M059J (cell line): ENCODE measurements at places on chromosomes 1 and 21. TPM values are rescaled to one million over a fixed set of nuclear protein-coding genes. Genes with fewer than 3 reads are reported as not detected.

DNA sequence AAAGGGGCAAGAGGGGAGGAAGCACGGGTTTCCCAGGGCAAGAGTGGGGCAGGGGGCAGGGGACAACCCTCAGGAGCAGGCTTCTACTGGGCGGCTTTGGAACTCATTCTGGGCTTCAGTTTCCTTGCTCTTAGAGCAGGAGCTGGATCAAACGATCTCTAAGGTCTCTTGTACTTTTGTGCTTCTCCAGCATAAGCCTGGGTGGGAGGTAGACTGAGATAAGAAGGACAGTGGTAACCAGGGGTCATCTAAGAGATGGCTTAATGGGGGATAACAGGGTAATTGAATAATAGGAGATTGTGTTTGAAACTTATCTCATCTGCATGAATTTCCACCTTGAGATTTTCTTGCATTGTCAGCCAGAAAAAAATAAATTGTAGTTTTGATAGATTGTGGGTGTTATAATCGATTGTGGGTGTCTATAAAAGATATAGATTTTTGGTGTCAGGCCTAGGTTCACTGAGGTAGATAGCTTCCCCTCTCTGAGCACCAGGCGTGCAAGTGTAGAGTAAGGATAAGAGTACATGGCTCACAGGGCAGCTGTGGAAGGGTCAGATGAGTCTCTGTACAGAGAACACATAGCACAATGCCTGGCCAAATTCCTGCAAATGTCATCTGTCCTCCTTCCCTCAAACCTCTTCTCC, 68.0 kb downstream of the CD58 start:
- DNase-seq, result no peak

GRCh38 chr1:149962039-149962647, 25.5 kb upstream of the MTMR11 start:
- peak; percentile 82 for DNase-seq

- DNase-seq, result peak; percentile 48
Measured at GRCh38 chr1:26109229-26110164, 2.1 kb upstream of the PDIK1L start.

DNA sequence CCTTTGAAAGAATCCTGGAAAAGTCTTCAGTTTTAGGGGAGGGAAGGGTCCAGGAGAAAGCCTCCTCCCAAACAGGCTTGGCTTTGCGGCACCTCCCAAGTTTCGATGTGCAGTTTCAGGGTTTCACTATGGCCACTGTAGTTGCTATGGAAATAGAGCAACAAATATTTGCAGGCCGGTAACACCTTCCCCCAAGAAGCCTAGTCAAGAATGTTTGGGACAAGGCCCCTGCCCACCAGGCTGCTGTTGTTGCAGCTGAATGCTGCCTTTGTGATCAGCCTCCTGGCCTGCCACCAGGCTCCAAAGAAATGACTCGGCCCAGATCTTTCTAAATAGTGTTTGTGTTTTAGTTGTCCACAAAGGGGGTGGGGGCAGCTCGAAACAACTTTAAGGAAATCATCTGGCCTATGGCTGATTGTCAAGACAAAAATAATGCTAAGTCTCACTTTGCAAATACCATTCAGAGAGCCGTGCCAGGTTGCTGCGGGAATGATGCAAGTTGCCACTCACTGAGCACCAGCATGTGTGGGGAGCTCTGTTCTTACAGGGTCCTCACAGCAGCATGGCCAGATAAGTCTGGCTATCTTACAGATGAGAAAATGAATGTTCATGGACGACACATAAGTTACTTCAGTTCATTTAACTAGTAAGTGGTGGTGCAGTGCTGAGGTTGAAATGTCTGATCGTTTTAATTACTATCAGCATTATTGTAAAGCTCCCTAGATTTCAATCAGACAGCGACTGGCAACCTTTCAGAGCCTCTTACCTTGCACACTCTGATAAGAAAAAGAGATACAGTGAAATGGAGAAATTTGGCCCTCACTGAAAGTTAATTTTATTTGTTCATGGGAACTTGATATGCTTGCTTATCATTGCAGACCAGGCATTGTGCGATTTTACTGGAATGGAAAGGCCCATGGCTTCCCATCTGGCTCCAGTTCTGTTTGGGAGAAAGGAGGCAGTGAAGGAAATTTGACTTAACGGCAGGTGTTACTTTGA, 91.2 kb upstream of the JUN start:
- peak; percentile 76 for DNase-seq

GRCh38 chr1:94553323-94553730, 11.8 kb upstream of the F3 start:
- DNase-seq, result no peak

GRCh38 chr1:187051618-187052232, 223.0 kb downstream of the PLA2G4A start:
- DNase-seq, result peak; percentile 51

SOX13 gene
- 6.9 and 12.6 TPM in 2 replicates for total RNA-seq

LCE1F gene
- total RNA-seq, result not detected in 2 replicates

CDK18 gene
- total RNA-seq, result 0.12 and 1.2 TPM in 2 replicates
